ENCODE measurements at places on chromosomes 2 and 18.

DNA sequence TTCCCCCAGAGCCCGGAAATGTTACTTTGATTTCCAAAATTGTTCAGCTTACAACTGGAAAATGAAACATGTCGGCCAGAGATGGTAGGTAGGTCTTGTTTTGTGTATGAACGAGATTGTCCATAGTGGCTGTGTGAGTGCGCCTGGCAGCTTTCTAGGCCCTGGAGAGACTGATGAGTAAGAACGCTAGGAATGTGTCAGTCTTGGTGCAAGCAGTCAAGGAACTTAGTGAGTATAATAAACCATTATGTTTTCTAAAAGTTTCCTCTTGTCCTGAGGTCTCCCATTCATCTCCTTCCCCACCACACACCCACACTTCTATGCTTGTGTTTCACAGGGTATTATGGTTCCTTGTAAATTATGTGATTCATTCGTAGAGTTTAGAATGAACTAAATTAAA is 234.2 kb downstream of the CDH2 start:
- DNase-seq, result no peak

GRCh38 chr2:207042841-207043240 is 103.5 kb downstream of the CPO start:
- no peak for DNase-seq

- no peak for DNase-seq
Observed at GRCh38 chr2:20455076-20455587, 8.3 kb downstream of the RHOB start.

DNA sequence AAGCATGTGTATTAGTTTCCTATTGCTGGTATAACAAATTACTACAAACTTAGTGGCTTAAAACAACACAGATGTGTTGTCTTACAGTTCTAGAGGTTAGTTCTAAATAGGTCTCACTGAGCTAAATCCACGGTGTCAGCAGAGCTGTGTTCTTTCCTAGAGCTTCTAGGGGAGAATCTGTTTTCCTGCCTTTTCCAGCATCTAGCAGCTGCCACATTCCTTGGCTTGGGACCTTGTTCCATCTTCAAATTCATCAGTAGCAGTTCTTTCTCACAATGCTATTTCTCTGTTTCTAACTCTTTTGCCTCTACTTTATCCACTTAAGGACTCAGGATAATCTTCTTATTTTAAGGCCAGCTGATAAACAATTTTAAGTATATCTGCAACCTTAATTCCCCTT is 32.2 kb upstream of the CREB1 start:
- no peak for DNase-seq

DNA sequence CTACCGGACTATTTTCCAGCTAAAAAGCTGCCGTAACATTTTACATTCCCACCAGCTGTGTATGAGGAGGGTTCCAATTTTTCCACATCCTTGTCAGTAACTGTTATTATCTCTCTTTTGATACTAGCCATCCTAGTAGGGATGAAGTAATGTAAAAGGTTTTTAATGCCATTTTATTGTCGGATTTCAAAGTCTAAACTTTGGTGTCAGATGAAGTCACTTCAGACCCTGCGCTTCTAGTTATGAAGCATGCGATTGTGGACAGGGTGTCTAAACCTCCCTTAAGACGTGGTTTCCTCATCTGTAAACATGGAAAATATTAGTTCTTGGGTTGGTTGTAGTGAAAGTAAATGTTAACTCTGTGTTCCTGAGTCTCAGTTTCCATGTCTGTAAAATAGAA is 4.7 kb downstream of the DGKD start:
- DNase-seq, result no peak

DNA sequence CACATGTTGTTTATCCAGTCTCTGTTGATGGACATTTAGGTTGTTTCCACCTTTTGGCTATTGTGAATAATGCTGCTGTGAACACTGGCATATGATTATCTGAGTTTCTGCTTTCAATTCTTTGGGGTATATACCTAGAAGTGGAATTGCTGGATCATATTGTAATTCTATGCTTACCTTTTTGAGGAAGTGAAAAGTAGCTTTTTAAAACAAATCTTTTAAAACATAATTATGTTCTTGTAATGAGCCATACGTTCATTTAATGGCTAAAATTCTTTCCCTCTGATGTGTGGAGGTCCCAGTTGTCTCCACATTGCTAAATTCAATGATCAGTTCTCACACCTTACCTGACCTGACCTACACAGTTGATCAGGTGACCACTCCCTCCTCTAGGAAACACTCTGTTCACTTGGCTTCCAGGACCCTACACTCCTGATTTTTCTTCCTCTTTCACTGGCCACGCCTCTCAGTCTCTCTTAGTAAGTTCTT is 27.8 kb upstream of the SERTAD2 start:
- no peak for DNase-seq

DNA sequence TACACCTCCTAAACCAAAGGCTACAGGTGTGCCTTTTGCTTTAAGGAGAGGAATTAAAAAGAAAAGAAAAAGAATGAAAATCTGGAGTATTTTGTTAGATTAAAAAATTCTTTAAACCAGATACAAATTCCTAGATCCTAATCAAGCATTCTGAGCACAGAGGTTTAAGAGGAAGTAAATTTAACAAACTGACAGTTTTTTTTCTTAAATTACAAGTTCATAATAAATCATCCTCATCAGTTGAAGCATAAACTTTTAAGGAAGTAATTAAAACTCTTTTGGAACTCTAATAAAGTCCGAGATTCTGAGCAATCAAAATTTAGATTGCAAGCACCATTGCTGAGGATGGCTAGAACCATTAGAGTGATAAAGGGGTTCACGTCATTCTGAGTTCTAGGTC is 75.1 kb downstream of the POLE4 start:
- DNase-seq, result no peak
